Type B pancreatic cell (in vitro differentiated cells): ENCODE measurements at places on chromosomes 2 and 18. TPM values are rescaled to one million over a fixed set of nuclear protein-coding genes. Genes with fewer than 3 reads are reported as not detected.

Gene HTR2B
- total RNA-seq = not detected in 2 replicates

Gene EMX1
- 0.71 and 0.97 TPM in 2 replicates for total RNA-seq

Gene RSAD2
- 3.3 and 3.4 TPM in 2 replicates for total RNA-seq

Gene KCNS3
- total RNA-seq = 5.3 and 10.3 TPM in 2 replicates

Gene SERPINB12
- total RNA-seq = 15.5 and 22.3 TPM in 2 replicates

DNA sequence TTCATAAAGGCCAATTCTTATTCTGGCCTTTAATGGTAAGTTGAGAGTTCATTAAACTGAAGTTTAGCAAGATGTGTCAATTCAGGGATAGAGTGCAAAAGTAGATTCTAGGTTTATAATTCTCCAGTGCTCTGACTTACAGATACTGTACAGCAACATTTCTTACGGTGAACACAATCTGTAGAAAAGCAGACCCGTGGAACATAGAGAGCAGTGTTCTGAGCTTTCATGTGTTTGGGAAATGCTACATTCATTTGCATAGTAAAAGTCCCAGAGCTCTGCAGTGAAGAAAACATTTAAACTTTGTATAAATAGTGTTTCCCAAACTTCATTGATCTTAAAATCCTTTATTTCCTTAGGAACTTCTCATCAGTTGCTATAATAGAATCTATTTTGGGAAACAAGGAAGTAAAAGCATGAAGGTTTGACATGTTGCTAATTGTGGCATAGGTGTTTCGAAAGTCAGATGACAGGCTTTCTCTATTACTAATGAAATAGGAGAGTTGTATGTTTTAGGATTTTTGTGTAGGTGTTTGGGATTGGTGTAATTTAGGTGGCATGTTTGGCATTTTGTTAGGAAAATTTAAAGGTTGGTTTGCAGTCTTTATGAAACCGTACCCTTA lies 138.2 kb downstream of the ASXL3 start:
- no peak for DNase-seq
- H3K4me3 ChIP-seq = no peak overlapping the region
- no peaks in the 10 kb centered on the region for H3K4me1 ChIP-seq
- H3K27ac ChIP-seq = no peak overlapping the region

GRCh38 chr2:16791496-16791895 lies 125.9 kb upstream of the CYRIA start:
- no peaks in the 10 kb centered on the region for H3K36me3 ChIP-seq
- no peaks in the 10 kb centered on the region for H3K4me1 ChIP-seq
- no peak overlapping the region for H3K4me3 ChIP-seq
- H3K27ac ChIP-seq = peak overlapping the region; percentile 70

DNA sequence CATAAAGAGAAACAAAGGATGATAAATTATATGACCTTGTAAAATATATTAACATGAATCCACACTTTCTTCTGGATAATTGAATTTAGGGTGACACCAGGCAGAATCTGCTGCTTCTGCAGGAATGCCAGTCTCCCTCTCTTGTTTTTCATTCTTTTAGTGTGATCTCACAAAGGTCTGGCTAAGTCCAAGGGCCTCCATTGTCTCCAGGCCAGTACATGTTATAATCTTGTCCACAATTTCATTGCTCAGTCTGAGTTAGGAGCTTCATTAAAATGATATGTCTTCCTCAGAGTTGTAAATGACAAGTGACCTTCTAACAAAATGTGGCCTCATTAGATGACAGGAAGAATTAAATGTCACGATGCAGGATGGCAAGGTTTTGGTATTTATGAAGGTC lies 110.2 kb downstream of the APOB start:
- no peaks in the 10 kb centered on the region for H3K36me3 ChIP-seq
- peaks cover 28% of the 10 kb centered on the region for H3K27me3 ChIP-seq
- no peak overlapping the region for H3K27ac ChIP-seq
- DNase-seq = no peak

DNA sequence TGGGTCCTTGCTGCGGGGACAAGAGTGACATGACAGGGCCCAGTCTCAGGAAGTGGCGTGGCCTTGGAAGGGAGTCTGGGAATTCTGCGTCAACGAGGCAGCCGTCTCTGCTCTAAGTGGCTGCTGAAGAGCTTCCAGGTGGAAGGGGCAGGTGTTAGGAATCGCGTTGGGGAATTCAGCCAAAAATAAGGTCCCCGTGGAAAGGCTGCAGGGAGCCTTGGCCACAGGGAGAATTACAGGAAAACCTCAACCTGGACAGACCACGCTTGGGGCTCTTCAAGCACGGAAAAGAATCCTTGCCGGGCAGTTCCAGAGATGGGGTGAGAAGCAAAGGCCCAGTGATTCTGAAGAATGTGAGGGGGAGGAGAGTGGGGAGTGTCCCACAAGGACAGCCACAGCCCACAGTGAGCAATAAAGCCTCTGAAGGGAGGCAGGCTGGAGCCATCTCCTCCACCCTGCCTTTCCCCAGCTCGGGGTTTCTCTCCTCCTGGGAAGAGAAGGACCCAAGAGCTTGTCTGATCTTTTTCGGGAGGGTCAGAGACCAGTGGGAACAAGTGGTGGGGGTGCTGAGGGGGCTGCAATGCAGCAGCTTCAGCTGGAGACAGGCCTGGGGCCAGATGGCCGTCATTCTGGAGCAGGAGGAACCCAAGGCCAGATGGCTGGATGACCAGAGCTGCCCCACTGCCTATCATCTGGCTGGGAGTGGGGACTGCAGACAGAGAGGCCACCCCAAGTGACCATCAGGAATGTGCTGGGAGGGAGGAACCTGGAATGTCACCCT lies 106.4 kb upstream of the SMAD2 start:
- H3K4me1 ChIP-seq = no peaks in the 10 kb centered on the region
- DNase-seq = no peak
- no peaks in the 10 kb centered on the region for H3K36me3 ChIP-seq
- H3K4me3 ChIP-seq = no peak overlapping the region
- H3K27ac ChIP-seq = no peak overlapping the region

- no peak for DNase-seq
- H3K4me1 ChIP-seq = no peaks in the 10 kb centered on the region
- H3K36me3 ChIP-seq = no peaks in the 10 kb centered on the region
Observed at GRCh38 chr2:195471163-195471562, 185.9 kb upstream of the SLC39A10 start.
